Frontal cortex (tissue), 4 donors: ENCODE measurements at places on chromosomes 16 and 17. TPM values are rescaled to one million over a fixed set of nuclear protein-coding genes. Genes with fewer than 3 reads are reported as not detected.
A peak's percentile ranks its signal among the peaks of the same experiment; 100 is the strongest.

GRCh38 chr16:47916266-47916665 is 239.5 kb downstream of the ABCC12 start:
- DNase-seq, result no peak

DNA sequence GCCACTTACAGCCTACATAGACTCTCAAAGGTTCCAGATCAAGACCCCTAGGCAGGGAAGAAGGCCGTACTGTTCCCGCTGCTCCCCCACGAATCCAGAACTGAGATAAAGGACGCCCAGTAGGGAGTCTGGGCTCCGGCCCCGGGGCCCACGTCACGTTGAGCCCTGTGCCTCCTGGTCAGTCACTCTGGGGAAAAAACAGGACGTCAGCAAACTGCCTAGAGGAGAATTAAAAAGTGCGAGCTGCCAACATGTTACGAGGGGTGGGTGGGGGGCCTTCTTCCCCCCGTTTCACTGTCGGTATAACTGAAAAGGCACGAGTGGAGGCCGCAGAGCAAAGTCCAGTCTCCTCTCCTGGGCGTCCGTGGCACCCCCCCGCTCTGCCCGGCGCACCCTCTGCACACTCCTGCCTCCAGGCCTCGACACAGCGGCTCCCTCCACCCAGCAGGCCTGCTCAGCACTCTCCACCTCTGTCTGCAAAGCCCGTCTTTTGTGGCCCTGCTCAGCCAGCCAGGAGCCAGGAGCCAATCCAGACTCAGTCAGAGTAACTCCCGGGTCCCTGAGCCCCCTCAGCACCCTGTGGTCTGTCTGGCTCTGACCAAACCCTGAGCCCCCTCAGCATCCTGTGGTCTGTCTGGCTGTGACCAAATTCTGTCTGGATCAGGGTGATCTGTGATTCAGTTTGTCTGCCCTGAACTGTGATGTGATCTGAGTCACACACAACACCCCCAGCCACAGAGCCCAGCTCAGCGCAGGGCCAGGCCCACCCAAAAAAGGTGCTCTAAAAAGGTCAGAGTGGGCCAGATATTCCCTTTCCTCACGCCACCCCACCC is 6.2 kb downstream of the ITGAE start:
- DNase-seq, result no peak

Gene WNT9B
- not detected for total RNA-seq

GRCh38 chr16:78437352-78437968 is 338.0 kb downstream of the WWOX start:
- peak; percentile 14 for DNase-seq

DNA sequence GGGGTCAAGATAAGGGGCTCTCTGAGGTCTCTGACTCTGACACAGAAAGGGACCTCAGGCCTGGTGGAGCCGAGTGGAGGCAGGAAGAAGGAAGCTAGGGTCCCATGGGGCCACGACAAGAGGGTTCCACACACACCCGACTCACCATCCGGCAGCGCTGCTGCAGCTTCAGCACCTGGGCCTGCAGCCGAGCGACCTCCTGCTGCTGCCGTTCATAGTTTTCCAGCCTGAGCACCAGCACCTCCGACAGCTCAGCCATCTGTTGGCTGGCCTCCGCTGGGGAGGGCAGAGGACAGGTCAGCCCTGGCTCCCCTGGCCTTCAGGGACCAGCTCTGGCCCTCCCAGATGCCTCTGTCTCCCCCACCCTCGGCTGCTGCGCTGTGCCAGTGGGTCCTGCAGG is 6.4 kb downstream of the HAP1 start:
- no peak for DNase-seq

GRCh38 chr16:920051-920681 is 50.6 kb downstream of the LMF1 start:
- no peak for DNase-seq

DNA sequence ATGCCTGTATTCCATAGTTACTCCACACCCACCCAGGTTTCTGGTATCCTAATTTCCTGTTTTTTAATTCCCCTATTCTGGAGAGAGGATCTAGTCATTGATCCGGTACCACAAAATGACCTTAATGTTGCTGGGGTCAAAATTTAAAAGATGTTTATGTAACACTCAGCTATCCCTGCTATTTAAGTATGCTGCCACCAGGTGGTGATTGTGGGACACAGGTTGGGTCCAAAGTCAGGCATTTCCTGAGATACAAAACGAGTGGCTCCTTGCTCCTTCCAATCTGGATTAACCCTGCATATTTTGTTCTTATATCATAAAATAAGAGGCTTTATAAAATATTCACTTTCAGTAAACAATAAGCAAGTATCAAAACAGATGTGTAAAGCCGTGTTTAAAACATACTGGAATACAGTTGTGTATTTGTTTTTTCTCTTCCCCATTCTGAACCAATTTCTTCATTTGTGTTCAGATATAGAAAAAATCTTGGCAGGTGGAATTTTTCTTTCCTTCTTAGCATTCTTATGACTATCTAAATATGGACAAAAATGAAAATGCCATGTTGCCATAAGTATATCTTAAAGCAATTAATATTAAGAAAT is 16.3 kb downstream of the HS3ST4 start:
- DNase-seq, result no peak

Gene C16orf95
- total RNA-seq, result 2.4 TPM

DNA sequence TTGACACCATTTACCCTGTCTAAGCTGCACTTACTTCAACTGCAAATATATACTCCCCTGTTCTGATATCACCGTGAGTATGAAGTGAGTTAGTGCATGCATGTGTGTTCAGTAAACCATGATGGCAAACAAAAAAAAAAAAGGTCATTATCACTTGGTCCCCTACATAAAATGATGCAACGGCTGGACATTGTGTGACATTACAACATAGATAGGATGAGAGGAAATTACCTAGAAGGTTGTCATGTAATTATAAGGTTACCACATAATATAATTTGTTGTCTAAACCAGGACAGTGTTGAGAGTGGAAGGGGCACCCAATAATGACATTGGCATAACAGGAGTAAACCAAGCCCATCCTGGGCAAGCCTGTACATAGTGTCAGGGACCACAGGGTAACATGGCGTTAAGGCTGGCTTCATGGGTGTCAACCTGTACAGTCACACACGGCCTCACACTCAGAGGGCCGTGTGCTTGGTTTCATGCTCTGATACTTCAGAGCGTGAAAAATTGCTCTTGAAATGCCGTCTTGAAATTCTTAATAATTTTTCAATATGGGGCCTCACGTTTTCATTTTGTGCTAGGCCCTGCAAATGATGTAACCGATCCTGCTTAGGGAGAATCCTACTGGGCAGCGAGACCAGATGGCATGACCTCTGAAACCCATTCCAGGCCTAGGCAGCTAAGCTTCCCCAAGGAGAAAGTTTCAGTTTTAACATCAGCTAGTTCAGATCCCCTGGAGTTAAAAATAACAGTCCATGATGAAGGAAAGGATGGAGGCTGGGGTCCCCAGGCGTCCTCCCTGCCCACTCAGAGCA is 106.1 kb downstream of the AXIN2 start:
- no peak for DNase-seq

GRCh38 chr17:10048629-10049350 is 143.7 kb upstream of the RCVRN start:
- DNase-seq, result no peak

DNA sequence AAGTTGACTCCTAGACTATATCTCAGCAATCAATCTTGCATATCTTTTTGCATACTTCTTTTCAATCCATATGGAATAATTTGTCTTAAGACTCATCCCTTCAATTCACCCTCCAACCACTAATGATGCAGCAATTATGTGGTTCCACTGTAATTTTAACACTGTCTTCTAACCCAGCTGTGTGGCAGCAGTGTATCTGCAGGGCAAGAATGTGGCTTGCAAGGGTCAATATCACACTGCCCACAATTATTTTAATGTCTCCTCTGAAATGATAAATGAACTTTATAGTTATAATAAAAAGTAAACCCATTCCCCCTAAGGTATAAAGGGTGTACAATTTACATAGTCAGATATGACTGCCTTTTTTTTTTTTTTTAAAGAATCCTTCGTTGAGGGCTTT is 48.6 kb downstream of the FTO start:
- DNase-seq, result no peak
